ENCODE measurements at places on chromosomes 12 and 14. TPM values are rescaled to one million over a fixed set of nuclear protein-coding genes. Genes with fewer than 3 reads are reported as not detected.

- peak; percentile 50 for DNase-seq
- H3K4me3 ChIP-seq: no peak overlapping the region
- H3K27me3 ChIP-seq: no peaks in the 10 kb centered on the region
- H3K36me3 ChIP-seq: no peaks in the 10 kb centered on the region
- no peak overlapping the region for H3K27ac ChIP-seq
These were observed 427.4 kb downstream of the AACS start for GRCh38 chr12:125492354-125493270.

DNA sequence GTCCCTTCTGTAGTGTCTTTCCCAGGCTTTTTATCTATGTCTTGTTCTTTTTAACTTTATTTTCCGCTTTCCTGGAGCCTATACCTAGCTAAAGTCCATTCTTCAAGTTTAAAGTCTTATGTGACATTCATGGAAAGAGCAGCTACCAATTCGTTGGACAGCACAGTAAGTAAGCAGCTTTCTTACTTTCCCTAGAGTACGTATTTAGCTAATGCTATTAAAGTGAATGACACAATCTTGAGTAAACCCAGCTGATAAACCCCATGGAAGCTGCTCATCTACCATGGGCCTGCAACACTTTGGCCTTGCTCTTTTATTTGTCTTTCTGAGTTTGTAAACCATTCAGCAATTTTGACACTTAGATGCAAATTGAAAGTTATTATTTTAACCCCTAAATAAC lies 30.0 kb downstream of the ALX1 start:
- no peaks in the 10 kb centered on the region for H3K36me3 ChIP-seq
- H3K27ac ChIP-seq: no peak overlapping the region
- no peak for DNase-seq
- H3K27me3 ChIP-seq: no peaks in the 10 kb centered on the region
- H3K4me3 ChIP-seq: no peak overlapping the region

DBX2 gene
- total RNA-seq: not detected

DNA sequence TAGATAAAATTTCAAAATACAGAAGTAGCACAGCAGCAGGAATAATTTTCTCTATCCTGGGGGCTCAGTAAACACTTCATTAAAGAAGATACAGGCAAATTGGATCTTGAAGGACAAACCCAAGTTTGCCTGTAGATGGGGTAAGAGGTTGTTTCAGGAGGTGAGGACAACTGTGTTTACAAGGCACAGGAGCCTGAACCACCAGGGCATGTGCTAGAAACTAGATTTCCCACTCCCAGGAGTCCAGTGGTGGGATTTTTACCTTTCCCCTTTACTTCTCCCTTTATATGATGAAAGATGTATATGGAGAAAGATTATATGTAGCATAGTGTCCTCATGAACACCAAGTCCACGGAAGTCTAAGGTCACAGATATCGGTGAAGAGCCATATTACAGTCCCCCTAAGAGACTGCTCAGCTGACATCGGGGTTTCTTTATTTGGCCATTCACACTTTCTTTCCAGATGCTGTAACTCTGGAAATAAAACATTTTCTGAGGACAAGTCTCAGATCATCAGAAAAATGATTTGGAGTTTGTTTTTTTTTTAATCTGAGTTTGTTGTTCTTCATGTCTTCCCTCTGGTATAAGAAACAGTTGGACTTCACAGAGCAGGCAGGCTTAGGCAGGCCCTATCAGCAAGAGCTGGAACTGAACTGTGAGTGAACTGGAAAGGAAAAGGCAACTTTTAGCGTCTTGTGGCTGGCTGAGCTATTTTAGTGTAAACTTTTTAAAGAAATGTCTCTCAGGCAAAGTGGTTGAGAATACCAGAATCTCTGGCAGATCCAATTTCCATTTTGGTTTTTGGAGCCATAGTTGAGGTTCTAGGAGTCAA lies 8.0 kb upstream of the EVL start:
- no peak overlapping the region for H3K4me3 ChIP-seq
- no peaks in the 10 kb centered on the region for H3K36me3 ChIP-seq
- H3K4me1 ChIP-seq: no peaks in the 10 kb centered on the region
- no peak for DNase-seq
- no peaks in the 10 kb centered on the region for H3K27me3 ChIP-seq

KLHDC1 gene
- 5.6 TPM for total RNA-seq
